ENCODE measurements at places on chromosomes 12 and 14.

- no peak for DNase-seq
Observed at GRCh38 chr14:101495284-101495683, 66.0 kb upstream of the DIO3 start.

GRCh38 chr12:90280033-90280432, 571.4 kb upstream of the ATP2B1 start:
- peak; percentile 43 for DNase-seq

GRCh38 chr12:19964549-19964948, 403.8 kb upstream of the PDE3A start:
- DNase-seq: no peak

- DNase-seq: no peak
Observed at GRCh38 chr12:124045671-124046455, 72.8 kb downstream of the ZNF664 start.

- no peak for DNase-seq
Observed at GRCh38 chr14:106657460-106657859, 1131.1 kb downstream of the TMEM121 start.

- DNase-seq: no peak
Observed at GRCh38 chr14:33686856-33687255, 264.0 kb downstream of the EGLN3 start.

DNA sequence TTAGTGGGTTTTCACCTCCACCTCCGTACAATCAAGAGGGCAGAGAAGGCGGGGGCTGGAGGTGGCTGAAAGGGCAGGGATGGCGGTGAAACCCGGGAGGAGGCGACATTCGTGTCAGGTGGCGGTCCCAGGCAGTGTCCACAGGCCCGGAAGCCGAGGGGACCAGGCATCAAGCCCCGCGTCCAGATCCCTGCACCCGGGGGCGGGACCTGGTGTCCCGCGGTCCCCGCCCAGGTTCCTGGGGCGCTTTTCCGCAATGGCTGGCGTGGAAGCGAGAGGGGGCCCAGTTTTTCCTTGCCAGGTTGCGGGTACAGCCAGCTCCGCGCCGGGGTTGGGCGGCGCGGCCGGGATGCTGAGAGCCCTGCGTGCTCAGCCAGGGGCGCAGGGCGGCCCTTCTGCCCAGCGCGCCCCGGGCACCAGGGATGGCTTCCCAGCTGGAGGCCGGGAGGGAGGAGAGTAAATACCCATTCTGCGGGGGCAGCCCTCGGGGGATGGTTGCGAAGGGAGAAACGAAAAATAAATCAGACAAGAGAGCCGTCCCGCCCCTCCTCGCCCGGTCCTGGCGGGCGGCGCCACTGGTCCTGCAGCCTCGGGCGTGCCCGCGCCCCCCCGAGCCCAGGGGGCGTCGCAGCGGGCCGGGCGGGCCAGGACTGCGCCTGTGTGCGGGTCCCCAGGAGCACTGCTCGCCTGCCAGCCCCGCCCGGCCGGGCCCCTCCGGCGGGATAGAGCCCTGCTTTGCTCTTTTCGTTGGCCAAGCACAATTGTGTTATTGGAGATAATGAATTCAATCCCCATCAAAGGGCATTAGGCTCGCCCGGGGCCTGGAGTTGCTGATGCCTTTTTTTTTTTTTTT, 11.5 kb downstream of the FOXA1 start:
- no peak for DNase-seq

GRCh38 chr14:76194327-76194726, 42.6 kb downstream of the GPATCH2L start:
- DNase-seq: no peak

- DNase-seq: no peak
Observed at GRCh38 chr12:90897986-90898385, 57.0 kb downstream of the CCER1 start.

- DNase-seq: no peak
Observed at GRCh38 chr12:26646571-26646970, 186.4 kb downstream of the ITPR2 start.

GRCh38 chr14:21057803-21058675, at the start of gene RNASE8:
Gene RNASE8, plus strand, starts transcription at chr14:21057822. Its CDS starts 71 bp downstream, at chr14:21057893.
- DNase-seq: no peak

DNA sequence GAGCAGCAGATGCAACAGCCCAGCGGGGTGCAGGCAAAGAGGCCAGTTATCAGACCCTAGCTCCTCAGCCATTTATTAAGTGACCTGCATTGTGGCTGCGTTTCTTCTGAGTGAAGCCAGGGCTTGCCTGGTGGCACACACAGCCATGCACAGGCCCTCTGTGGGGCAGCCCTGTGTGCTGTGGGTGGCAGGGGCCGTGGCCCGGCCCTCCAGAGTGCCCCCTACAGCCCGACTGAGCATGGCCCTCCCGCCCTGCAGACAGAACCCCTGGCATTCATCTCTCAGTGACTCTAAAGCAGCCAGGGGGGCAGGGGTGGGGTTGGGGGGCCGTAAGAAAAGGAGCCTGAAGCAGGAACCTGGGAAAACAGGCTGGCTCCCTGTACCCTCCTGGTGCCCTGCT, 226.0 kb upstream of the PWP1 start:
- DNase-seq: no peak

DNA sequence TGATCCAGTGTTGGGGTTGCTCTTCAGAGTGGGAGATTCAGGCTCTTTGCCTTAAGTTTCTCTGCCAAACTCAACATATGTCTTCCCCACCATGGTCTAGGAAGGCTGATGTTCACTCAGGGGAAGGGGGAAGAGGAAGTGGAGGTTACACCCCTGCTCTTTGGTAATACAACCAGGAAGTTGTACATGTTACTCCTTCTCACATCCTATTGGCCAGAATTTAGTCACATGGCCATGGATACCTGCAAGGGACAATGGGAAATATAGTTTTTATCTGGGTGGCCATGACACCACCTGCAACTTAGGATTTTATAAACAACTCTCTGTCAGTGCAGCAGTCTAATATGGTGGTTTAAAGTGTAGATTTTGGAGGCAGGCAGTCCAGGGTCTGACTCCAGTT, 150.9 kb downstream of the TBX5 start:
- DNase-seq: no peak

GRCh38 chr14:76773188-76773885, 12.1 kb downstream of the VASH1 start:
- peak; percentile 87 for DNase-seq

- DNase-seq: no peak
Observed at GRCh38 chr12:13740149-13740545, 241.3 kb downstream of the GRIN2B start.

GRCh38 chr14:74267588-74267987, 28.3 kb downstream of the VSX2 start:
- DNase-seq: no peak

- DNase-seq: no peak
Observed at GRCh38 chr12:106582641-106583230, at the start of gene RFX4. Gene RFX4, plus strand, starts transcription at chr12:106583004. Its CDS starts 317 bp downstream, at chr12:106583321.

DNA sequence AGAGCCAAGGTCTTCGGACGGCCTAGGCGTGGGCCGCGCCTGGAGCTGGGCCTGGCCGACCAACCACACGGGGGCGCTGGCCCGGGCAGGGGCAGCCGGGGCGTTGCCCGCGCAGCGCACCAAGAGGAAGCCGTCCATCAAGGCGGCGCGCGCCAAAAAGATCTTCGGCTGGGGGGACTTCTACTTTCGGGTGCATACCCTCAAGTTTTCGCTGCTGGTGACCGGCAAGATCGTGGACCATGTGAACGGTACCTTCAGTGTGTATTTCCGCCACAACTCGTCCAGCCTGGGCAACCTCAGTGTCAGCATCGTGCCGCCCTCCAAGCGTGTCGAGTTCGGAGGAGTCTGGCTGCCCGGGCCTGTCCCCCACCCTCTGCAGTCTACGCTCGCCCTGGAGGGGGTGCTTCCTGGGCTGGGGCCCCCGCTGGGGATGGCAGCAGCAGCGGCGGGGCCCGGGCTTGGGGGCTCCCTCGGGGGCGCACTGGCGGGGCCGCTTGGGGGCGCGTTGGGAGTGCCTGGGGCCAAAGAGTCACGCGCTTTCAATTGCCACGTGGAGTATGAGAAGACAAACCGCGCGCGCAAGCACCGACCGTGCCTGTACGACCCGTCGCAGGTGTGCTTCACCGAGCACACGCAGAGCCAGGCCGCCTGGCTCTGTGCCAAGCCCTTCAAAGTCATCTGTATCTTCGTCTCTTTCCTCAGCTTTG, 4.4 kb upstream of the SHMT2 start:
- DNase-seq: no peak

- no peak for DNase-seq
Observed at GRCh38 chr12:131076791-131077747, 123.4 kb downstream of the ADGRD1 start.

- no peak for DNase-seq
Observed at GRCh38 chr12:644818-645552, 18.3 kb downstream of the NINJ2 start.

DNA sequence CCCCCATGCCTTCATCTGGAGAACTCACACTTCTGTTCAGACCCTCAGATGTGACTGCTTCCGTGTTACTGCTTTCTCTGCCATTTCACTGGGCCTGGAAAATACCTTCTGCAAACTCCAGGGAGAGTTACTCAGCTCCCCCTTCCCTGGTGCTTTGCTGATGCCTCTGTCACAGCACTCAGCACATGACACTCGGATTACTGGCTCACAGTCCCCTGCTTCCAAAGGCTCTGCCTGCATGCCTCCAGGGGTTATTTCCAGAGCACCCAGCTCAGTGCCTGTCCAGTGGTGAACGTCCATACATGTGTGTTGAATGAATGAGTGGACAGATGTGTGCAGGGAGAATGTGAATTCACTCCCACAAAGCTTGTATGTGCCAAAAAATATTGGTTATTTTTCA, 237.2 kb upstream of the FKBP4 start:
- DNase-seq: no peak

GRCh38 chr12:128787827-128788226, 35.9 kb downstream of the SLC15A4 start:
- no peak for DNase-seq

- DNase-seq: peak; percentile 34
Observed at GRCh38 chr12:47686645-47687240, 19.1 kb downstream of the RPAP3 start.
